ENCODE measurements at places on chromosomes 2 and 18.
A peak's percentile ranks its signal among the peaks of the same experiment; 100 is the strongest.

DNA sequence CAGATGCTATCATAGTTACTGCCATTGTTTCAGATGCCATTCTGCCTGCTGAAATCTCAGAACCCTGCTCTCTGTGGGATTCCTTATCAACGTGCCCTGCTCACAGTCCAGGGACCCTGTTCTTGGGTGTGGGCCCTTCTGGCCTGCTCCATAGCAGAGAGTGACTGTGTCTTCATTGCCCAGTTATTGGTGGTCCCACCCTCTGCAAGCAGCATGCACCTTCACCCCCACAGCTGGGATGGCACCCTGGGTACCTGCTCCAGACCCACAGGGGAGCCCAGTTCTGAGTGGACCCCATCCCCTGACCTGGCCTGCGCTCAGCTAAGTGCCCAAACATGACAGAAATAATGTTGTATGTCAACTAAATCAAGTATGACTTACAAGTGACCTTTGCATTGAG lies 36.6 kb downstream of the SMIM21 start:
- no peak for DNase-seq

DNA sequence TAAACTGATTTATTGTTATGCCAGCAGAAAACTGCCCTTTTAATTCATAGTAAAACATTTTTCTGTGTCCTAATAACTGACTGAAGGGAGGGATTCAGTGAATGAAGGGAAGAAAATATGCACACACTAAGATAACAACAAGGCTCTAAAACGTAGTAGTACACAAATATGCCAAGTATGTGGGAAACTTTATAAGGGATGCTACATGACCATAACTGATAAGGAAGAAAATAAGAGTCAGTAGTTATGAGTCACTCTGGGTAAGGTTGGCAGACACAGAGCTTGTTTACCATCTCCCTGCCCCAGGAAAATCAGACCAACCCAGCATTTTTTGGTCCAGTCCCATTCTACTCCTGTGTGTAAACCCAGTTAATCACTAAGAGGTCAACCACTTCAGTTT lies 124.2 kb downstream of the RPRM start:
- no peak for DNase-seq

- DNase-seq: no peak
These were observed 100.7 kb upstream of the MSH6 start for GRCh38 chr2:47682216-47682749.

DNA sequence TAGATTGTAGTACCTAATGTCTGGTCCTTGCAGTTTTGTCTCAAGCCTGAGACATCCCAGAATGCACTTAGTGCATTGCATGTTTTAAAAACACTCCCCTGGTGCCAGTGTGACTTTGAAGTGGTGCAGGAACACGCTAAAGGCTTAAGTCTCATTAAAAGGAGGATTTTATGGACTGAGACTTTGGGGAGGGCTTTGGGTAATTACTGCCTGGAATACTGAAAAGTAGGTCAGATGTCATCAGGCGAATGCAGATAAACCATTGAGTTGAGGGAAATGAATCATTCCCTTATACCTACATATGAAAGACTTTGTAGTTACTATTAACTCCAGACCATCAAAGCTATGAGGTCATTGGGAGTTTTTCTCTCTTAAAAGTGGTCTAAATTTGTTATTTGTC lies 3.0 kb upstream of the OSBPL1A start:
- DNase-seq: no peak

GRCh38 chr18:49547701-49548100 lies 14.2 kb upstream of the LIPG start:
- DNase-seq: no peak

GRCh38 chr2:217685255-217685605 lies 317.6 kb downstream of the TNS1 start:
- no peak for DNase-seq

- peak; percentile 35 for DNase-seq
These were observed 39.6 kb upstream of the BOD1L2 start for GRCh38 chr18:57107140-57107832.
